ENCODE measurements at places on chromosomes 2 and 18.

- no peak for DNase-seq
These were observed 95.9 kb downstream of the ZFP36L2 start for GRCh38 chr2:43130548-43130875.

DNA sequence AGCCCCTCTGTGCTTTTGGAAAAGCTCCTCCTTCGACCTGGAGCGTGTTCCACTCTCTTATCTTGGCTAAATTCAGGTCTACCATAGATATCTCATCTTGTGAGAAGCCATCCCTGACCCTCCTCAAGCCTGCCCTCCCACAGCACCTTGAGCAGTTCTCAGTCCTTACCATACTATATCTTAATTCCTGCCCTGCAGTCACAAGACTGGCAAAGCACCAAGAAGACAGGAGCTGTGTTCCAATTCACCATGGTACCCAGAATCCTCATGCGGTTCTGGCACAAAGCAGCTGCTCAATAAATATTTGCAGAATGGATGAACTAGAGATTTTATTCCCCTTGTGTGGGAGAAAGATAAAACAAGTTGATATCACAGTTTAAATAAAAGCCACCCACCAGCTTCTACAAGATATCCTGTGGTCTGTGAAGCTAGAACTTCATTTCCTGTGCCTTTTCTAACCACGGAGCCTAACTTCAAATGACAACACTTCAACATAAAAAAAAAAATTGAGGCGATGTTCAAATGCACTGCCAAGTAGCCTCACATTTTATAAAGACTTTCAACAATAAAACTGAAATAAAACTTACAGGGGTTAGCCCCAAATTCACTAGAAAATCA, 19.5 kb downstream of the MARCHF4 start:
- DNase-seq: no peak

- DNase-seq: no peak
These were observed 81.1 kb downstream of the ZNF804A start for GRCh38 chr2:184679219-184680018.

- no peak for DNase-seq
These were observed 20.6 kb upstream of the ACSL3 start for GRCh38 chr2:222840060-222840802.

DNA sequence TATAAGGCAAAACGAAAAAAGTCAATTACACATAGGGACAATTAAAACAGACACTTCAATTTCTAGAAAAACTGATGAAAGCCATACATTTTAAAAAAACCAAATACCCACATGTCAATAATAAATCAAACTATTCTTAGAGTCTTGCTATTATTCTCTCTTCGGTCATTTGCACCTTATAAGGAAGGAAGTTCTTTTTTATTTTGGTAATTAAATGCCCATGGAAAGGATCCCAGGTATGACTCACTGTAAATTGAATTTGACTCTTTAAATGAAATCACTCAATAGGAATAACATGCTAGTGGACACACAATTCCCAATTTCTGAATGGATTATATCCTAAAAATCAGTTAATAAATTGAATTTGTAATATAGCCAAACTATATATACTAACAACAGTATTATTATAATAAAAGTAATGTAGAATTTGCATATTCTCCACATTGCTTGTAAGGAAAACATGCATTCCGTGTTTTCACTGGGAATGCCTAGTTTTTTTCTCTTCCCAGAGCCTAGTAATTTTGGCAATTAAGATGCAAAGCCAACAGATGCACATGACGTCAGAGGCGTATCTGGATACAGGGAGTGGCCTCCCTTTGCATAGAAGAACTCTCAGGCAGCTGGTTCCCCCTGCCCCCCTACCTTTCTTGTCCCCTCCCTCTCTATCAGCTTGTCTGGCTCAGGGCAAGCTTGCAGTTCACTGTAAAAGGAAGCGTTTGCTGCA, 153.5 kb upstream of the PGAP1 start:
- DNase-seq: peak; percentile 65

All from pons (tissue), 1 donor.